Lower leg skin (tissue), 4 donors: ENCODE measurements at places on chromosomes 3 and 15.

DNA sequence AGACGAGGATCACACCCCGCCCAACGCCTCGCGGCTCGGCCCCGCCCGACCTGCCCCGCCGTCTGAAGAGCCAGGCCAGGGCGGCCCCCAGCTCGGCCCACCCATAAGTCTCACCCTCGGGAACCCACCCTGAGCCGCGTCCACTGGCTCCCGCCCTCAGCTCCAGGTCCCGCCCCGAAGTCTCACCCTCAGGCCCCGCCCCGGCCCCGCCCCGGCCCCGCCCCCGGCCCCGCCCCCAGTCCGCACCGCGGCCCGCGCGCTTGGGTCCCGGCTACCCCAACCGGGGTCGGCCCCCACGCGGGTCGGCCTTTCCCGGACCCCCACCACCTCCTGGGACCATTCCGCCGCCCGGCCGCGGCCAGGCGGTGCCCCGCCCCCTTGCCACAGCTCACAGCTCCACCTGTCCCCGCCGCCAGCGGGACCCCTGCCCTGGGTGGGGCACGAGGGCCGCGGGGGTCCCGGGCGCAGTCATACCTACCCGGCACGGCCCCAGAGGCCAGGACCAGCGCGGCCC, 489 bp downstream of the CSPG5 start:
- DNase-seq: peak; percentile 87

- DNase-seq: no peak
Measured at GRCh38 chr3:187587076-187587475, 83.1 kb downstream of the SST start.

GRCh38 chr3:48408823-48409281, 21.0 kb downstream of the PLXNB1 start:
- DNase-seq: no peak

DNA sequence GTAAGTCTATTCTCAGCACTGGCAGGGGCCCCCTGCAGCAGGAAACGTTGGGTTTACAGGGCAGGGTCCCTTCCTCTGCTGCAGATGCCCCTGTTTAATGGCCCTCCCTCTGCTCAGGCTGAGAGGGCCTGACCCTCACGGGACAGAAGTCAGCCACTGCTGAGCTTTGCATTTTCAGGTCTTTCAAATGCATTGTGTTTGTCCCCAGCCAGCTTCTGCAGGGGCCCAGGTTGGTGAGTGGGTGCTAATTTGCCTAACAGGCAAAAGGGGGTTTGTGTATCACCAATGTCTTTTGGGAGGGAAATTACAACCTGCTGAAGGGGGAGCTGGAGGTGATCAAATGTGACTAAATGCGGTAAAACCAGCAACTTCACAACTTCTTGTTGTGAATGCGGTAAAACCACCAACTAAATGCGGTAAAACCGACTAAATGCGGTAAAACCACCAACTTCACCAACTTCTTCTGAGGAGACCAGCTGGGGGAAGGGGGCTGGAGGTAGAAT, 44.8 kb upstream of the UBE2E1 start:
- DNase-seq: no peak

- DNase-seq: no peak
Measured at GRCh38 chr15:83844742-83845141, 190.8 kb downstream of the ADAMTSL3 start.

DNA sequence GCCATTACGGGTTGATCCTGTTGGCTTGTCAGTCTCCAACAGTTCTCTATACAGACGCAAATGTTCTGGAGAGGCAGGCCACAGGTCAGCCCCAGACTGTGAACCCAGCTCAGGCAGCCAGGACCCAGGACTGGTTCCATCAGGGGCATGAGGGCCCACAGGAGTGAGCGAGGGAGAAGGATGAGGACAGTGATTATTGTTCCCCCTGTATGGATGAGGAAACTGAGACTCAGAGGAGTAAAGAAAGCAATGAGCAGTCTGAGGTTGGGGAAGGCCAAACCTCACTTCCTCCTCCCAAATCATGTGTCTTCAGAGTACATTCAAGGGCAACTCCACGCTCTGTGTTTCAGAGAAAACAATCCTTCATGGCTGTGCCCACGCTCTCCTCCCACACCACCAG, 121.9 kb downstream of the RPLP1 start:
- no peak for DNase-seq

DNA sequence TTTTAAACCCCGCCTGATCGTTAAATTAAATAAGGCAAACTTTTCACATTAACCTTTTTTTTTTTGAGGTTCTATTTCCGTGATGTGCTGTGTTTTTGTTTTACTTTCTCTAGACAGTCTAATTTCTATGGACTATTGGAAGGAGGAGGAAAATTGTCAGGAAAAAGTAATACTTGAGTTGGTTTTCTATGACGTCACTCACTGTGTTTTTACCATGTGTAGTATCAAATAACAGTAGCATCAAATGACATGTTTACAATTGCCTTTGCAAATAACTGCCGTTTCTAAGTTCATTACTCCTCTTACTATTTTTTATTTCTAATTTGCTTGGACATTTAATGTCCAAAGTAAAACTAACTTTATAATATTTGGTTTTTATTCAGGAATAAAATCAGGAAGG, 32.3 kb downstream of the MYO1E start:
- no peak for DNase-seq
